ENCODE measurements at places on chromosomes 11 and 22. TPM values are rescaled to one million over a fixed set of nuclear protein-coding genes. Genes with fewer than 3 reads are reported as not detected.

Gene TRIM48
- total RNA-seq, result not detected

Gene ADAMTS8
- total RNA-seq, result 0.63 TPM

Gene POTEH
- not detected for total RNA-seq

Gene FAM180B
- not detected for total RNA-seq

Gene PHLDA2
- total RNA-seq, result 16.8 TPM

DNA sequence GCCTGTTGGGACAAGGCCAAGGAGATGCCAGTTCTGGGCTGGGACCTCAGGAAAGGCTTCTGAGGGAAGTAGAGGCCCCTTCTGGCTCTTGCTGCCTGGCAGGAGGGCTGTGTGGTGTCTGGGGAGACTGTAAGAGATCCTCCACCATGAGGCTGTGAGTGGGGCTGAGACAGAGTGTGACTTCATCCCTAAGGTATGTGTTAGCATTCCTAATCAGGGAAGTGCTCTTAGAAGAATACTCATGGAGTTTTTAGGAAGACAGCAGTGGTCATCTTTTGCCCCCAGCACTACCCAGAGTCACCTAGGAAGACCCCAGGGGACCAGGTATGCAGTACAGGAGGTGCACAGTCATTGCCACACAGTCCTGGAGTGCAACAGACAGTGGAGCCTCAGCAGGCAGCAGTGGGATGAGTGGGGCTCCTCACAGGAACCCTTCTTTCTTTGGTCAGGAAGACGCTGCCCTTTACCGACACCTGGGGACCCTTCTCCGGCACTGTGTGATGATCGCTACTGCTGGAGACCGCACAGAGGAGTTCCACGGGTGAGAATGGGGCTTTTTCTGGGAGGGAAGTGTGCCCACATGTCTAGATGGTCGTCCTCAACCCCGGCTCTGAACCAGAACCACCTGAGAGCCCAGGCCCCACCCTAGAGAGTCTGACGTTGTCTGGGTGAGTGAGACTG, 2.8 kb downstream of the RIC8A start:
- peak; percentile 92 for DNase-seq

GRCh38 chr22:20653012-20653794, 120.7 kb upstream of the SERPIND1 start:
- no peak for DNase-seq

GRCh38 chr11:7899418-7899817, 31.6 kb downstream of the OR10A6 start:
- no peak for DNase-seq

DNA sequence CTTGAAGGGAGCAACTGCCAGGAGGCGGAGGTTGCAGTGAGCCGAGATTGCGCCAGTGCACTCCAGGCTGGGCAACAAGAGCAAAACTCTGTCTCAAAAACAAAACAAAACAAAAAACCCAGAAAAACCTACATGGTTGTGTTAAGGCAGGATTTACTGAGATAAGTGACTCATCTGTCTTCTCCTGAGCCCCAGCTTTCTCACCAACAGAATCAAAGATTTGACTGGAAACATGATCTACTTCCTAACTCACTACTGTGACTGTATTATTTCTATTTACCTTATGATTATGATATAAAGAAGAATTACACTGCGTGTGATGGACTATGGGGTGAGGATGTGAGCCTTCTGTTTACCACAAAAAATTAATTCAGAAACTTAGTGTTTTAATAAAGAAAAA, 21.8 kb downstream of the FAM118B start:
- peak; percentile 13 for DNase-seq

DNA sequence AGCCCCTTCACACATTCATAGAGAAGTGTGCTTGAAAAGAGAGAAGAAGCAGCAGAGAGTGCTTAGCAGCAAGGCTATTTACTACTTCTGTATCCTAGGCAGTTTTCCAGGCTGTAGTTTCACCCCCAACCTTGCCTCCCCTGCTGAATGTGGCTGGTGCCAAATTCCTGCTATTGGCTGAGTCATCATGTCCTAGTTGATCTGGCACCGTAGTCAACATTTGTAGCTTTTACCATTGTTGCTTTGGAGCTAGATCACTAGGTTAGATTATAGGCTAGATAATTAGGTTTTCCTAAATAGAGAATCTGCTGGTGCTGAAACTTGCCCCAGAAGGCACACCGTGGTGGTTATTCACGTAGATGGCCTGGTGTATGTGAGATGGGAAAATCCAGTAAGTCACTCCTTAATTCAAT, 32.7 kb downstream of the ARHGAP42 start:
- DNase-seq, result peak; percentile 85

GRCh38 chr11:70730411-70730810, 332.1 kb downstream of the CTTN start:
- DNase-seq, result no peak

DNA sequence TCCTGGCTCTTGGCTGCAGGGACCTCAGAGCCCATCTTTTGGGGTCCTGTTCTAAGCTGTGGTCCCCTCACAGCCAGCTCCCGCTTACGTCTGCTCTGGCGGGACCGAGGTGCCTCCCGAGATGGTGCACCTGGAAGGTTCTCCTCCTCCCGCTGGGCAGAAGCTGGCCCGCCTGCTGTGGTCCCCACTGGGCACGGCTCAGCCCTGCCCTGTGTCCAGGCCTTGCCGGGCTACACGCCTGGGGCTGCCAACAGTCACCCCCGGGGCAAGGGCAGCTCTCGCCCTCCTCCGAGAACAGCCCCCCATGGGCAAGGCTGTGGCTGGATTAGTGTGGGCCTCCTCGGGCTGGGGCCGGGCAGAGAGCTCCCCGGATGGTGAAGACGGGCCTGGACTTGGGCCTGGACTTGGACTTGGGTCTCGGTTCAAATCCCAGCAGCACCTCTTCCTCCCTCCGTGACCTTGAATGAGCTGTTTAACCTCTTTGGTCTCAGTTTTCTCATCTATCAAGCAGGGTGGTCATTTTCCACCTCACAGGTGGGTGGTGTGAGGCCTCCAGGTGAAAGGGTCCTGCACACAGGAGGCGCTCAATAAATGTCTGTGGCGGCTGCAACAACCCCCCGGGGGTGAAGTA, 998 bp downstream of the BAIAP2L2 start:
- no peak for DNase-seq

GRCh38 chr11:92880381-92880780, 89.1 kb upstream of the MTNR1B start:
- peak; percentile 26 for DNase-seq

DNA sequence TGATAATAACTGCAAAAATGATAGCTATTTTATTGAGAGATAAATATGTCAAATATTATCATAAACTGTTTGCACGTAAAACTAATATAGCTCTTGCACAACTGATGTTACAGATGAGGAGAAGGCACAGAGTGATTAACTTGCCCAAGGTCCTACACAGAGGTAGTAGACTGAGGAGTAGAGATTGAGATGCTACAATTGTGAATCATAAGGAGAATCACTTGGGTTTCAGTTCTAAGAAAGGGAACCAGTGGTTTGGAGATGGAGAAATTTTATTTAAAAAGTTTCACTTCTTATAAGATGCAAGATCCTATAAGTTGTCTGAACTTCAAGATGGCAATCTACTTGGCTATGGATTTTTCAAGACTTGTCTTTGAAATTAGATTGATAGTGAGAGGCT, 224.8 kb upstream of the RAG2 start:
- no peak for DNase-seq

DNA sequence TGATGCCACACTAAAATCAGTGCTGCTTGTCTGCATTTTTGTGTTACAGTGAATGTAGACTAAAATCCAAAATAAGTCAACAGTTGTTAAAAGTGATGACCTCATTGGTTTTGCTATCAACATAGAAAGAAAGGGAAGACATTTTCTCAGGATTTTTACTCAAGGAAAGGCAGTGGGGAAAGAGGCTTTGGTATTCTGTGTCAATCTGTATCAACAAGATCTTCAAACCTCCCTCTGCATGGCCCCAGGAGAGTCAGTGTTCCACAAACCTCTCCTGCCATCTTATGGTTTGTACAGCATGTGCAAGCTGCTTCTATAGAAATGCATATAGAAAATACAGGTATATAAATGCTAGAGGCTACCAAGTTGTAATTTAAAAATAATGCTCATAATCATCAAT, 13.8 kb upstream of the OR51M1 start:
- peak; percentile 68 for DNase-seq

DNA sequence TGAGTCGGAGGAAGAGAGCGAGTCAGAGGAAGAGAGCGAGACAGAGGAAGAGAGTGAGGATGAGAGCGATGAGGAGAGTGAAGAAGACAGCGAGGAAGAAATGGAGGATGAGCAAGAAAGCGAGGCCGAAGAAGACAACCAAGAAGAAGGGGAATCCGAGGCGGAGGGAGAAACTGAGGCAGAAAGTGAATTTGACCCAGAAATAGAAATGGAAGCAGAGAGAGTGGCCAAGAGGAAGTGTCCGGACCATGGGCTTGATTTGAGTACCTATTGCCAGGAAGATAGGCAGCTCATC, 780 bp downstream of the TRIM44 start:
- no peak for DNase-seq

- DNase-seq, result no peak
Measured at GRCh38 chr11:132184079-132184478, 813.7 kb downstream of the NTM start.

DNA sequence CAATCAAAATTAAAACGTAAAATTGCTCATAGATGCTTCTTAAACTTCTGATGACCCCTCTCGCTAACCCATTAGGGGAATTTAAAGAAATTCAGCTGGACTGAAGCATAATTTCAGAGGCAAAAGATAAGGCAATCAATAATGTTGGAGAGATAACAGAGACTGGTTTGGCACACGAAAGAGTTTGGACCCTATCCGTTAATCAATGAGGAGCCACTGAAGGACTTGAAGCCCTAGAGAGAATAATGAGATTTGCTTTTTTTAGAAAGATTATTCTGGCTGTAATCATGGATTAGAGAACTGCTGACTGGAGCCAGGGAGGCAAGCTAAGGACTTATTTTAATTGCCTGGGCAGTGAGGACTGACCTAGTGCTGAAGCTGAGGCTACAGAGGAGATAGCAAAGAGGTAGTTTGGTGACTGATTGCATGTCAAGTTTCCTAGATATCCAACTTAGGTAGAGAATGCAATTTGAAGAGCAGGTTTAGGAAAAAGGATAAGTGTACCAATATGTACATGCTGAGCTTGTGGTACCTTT, 11.9 kb upstream of the ARHGAP42 start:
- no peak for DNase-seq

GRCh38 chr11:118135796-118136165, 16.8 kb downstream of the SCN4B start:
- DNase-seq, result no peak

- no peak for DNase-seq
Measured at GRCh38 chr11:119780222-119780953, 51.4 kb upstream of the NECTIN1 start.

DNA sequence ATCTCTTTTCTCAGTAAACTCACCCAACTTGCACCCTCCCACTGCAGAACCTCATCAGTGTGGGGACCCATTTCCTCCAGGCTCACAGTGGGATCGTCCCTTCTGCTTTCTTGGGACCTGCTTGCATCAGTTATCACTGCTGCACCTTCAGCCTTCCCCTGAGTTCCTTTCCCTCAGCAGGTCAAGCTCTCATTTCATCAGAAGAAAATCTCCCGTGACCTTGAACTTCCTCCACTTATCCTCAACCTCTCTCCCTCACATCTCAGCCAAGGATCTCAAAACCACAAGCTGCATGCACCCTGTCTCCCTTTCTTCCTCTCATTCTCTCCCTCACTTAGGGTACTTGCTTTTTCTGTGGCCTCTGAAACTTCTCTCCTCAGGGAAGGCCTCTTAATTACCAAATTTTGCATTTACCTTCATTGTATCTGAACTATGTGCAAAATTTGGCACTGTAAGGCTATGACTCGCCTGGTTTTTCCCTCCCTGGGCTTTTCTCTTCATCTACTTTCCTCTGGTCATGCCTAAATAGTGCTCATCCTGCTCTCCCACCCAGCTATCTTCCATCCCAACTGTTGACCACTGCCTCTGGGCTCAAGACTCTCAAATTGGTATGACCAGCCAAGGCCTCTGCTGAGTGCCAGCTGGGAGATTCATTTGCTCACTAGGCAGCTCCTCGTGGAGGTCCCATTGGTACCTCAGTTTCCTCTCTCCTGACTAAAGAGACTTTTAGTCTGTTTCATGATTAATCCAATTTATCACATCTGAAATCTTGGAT, 2.7 kb upstream of the RCE1 start:
- DNase-seq, result peak; percentile 16

DNA sequence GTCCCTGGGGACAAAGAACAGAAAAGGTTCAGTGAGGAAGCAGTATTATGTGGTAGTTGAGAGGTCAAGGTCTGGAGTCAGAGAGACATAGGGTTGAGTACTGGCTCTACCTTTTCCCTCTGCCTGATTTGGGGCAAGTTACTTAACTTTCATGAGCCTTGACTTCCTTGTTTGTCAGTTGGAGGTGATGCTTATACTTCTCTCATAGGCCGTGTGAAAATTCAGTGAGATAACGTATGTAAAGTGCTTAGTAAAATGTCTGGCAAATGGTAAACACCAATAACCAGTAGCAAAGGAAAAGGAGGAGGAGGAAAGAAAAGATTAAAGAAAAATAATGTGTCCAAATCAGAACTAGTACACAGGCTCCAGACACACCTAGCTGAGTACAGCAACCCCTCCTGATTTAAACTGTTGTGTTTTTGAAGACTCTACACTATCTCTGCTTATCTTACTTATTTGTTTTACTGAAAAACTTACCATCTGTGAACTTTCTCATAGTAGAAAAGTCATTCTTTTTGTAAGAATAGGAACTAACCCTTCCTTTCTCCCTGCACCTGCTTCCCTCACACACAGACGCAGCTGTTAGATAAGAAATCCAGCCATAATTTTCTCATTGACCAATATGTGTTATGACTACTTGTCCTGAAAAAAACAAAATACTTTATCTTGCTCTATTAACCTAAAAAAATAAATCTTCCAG, 126.9 kb downstream of the CD44 start:
- DNase-seq, result no peak

- peak; percentile 43 for DNase-seq
Measured at GRCh38 chr11:33027846-33028536, 11.4 kb upstream of the TCP11L1 start.

- DNase-seq, result peak; percentile 53
Measured at GRCh38 chr11:48083421-48083820, 103.1 kb downstream of the PTPRJ start.

- DNase-seq, result no peak
Measured at GRCh38 chr22:30381264-30381663, 5.9 kb downstream of the RNF215 start.

All from GM23248 (cell line).